Epithelial cell of alveolus of lung (primary cell): ENCODE measurements at places on chromosomes 4 and X. TPM values are rescaled to one million over a fixed set of nuclear protein-coding genes. Genes with fewer than 3 reads are reported as not detected.

The SHROOM2 gene
- total RNA-seq, result 3.8 and 11.6 TPM in 2 replicates

The ALB gene
- 0.39 and 1.1 TPM in 2 replicates for total RNA-seq

The CXCL10 gene
- total RNA-seq, result 3.4 TPM in 1 of 2 replicates, not detected in the other

The NLRP2B gene
- not detected in 2 replicates for total RNA-seq

The ZXDA gene
- total RNA-seq, result 2.6 and 3.5 TPM in 2 replicates

The NAT8L gene
- total RNA-seq, result not detected in 2 replicates

The WDR44 gene
- 8.1 and 9.8 TPM in 2 replicates for total RNA-seq

The PCDH18 gene
- 59.1 and 665 TPM in 2 replicates for total RNA-seq

The SNCA gene
- 21.2 and 27.5 TPM in 2 replicates for total RNA-seq

The SLC10A4 gene
- total RNA-seq, result not detected in 2 replicates

The PPP1R2C gene
- total RNA-seq, result not detected in 2 replicates

The CTAG1B gene
- total RNA-seq, result not detected in 2 replicates

The TBX22 gene
- total RNA-seq, result not detected in 2 replicates

The LAMP2 gene
- 116 and 147 TPM in 2 replicates for total RNA-seq

The CCNB3 gene
- total RNA-seq, result 0.13 and 0.24 TPM in 2 replicates

The RAB41 gene
- not detected in 2 replicates for total RNA-seq

The BEX4 gene
- total RNA-seq, result 20.3 and 21.2 TPM in 2 replicates

The FAM241A gene
- total RNA-seq, result 1.5 and 2.3 TPM in 2 replicates

The MAPK10 gene
- total RNA-seq, result 1.4 and 25.2 TPM in 2 replicates

The SLITRK2 gene
- 0.52 and 0.72 TPM in 2 replicates for total RNA-seq

The BRS3 gene
- not detected in 2 replicates for total RNA-seq

The CENPVL1 gene
- not detected in 2 replicates for total RNA-seq

The DRP2 gene
- 0.80 and 1.3 TPM in 2 replicates for total RNA-seq

The MGARP gene
- 6.1 and 29.9 TPM in 2 replicates for total RNA-seq

The MAGEC3 gene
- total RNA-seq, result not detected in 2 replicates

The SPANXN4 gene
- total RNA-seq, result not detected in 2 replicates

The TMPRSS11D gene
- not detected in 2 replicates for total RNA-seq

The LEF1 gene
- total RNA-seq, result 12.9 and 29.2 TPM in 2 replicates

The PAGE2 gene
- total RNA-seq, result not detected in 2 replicates

The PDLIM3 gene
- 15.9 and 90.0 TPM in 2 replicates for total RNA-seq
